ENCODE measurements at places on chromosomes 16 and 17.
A peak's percentile ranks its signal among the peaks of the same experiment; 100 is the strongest.

- no peak for DNase-seq
Observed at GRCh38 chr16:86960266-86960665, 356.9 kb downstream of the C16orf95 start.

DNA sequence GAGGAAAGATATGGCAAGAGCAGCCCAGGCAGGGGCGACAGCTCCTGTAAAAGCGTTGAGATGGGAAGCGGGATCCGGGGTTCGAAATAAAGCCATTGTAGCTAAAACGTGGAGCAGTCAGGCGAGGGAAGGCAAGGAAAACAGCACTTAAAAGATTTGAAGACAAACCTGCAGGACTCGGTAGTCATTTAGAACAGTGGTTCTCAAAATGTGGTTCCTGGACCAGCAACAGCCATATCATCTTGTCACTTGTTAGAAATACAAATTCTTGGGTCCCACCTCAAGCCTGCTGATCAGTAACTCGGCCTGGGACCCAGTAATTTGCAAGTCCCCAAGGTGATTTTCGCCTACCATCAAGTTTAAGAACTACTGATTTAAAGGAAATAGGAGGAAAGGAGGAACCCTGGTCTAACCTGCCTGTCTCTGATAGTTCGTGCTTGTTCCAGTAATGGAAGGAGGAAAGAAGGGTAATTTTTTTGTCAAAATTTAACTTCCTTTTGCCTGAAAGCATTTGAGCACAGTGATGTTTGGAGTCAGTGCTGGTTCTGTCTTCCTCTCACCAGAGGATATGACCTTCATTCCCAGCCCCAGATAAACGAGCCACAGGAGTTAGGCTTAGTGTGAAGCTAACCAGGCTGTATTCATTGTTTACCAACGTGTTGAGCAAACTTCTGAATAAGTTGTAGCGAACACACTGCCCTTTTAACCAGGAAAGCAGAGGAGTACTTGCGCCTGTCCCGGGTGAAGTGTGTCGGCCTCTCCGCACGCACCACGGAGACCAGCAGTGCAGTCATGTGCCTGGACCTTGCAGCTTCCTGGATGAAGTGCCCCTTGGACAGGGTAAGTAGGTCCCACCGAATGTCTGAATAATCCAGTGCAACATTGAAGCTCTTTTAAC is 1.1 kb downstream of the ORC6 start:
- DNase-seq: peak; percentile 39

DNA sequence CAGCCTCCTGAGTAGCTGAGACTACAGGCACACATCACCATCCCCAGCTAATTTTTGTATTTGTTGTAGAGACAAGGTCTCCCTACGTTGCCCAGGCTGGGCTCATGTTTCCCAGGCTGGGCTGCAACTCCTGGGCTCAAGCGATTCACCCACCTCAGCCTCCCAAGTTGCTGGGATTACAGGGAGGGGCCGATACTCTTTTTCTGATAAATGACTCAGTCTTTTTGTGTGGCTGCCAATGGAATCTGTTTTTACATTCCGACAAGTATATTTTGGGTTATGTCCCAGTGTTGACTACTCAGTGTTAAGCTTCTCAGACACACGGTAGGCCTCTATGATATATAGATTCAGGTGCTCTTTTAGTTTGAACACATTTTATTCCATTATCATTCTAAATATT is 58.1 kb downstream of the SLFN11 start:
- DNase-seq: peak; percentile 88

DNA sequence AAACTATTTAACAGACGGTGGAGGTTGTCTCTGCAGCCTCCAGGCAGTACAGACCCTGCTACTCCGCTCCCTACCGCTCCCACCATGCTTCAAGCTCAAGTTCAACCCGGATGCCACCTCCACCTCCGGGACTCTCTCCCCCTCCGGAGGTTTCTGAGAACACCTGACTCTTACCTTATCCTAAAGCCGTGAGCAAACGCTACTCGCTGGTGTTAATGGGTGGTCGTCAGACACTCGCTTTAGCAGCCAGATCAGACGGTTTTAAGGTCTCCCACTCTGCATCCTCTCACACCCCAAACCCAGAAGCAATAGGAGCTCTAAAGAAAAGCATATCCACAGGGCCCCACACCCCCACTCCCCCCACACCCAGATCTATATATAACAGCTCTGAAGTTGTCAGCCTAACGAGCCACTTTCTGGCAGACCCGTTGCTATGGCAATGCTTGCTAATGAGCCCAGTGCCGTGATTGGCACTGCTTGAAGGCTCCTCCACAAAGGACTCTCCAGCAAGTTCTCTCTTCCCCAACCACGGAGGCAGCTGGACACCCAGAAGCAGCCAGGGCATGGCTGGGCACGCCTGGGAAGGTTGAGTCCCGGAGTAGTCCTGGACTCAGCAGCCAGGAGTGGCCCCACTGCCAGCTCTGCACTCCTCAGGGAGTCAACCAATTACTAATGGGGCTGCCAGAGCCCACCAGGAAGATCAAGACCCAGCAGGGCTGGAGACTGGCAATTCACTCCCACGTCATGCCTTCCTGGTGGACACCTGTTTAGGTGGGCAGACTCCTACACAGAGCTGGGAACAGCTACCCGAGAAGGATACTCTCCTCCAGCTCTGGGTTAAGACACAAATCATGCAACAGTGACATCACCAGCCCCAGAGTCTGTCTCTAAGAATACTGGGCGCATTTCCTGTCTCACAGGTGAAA is 121.2 kb upstream of the RCVRN start:
- no peak for DNase-seq

DNA sequence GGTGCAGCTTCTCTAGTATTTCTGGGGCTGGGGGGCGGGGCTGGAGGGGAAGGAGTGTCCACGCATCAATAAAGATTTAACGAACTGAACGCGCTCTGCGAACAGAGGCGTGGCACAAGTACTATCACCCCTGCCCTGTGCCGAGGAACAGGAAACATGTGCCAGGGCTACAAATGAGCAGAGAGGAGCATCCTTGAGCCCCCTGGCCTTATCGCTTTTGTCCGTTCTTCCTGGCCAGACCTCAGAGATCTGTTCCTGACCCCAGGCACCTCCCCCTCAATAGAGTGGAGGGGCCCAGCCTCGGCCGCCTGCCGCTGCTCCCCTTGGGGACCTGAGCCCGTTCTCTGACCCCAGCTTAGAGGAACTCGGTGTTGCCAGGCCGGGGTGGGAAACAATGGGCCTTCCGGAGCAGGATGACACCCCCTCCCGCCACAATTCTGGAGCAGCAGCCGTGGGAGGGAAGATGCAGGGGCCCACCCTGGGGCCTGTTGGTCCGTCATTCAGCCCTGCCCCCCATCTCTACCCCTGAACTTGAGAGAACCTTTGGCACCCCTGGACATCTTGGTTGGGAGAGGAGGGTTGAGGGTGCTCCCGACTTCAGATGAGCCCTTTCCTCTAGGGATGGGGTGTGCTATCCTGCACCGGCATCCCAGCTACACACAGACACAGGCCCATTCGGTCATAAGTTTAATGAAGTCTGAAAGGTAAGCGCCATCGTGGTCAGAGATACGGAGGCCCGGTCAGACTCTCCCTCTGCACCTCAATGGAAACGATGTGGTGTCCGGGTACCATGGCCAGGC is 1.1 kb downstream of the NAA38 start:
- peak; percentile 30 for DNase-seq

DNA sequence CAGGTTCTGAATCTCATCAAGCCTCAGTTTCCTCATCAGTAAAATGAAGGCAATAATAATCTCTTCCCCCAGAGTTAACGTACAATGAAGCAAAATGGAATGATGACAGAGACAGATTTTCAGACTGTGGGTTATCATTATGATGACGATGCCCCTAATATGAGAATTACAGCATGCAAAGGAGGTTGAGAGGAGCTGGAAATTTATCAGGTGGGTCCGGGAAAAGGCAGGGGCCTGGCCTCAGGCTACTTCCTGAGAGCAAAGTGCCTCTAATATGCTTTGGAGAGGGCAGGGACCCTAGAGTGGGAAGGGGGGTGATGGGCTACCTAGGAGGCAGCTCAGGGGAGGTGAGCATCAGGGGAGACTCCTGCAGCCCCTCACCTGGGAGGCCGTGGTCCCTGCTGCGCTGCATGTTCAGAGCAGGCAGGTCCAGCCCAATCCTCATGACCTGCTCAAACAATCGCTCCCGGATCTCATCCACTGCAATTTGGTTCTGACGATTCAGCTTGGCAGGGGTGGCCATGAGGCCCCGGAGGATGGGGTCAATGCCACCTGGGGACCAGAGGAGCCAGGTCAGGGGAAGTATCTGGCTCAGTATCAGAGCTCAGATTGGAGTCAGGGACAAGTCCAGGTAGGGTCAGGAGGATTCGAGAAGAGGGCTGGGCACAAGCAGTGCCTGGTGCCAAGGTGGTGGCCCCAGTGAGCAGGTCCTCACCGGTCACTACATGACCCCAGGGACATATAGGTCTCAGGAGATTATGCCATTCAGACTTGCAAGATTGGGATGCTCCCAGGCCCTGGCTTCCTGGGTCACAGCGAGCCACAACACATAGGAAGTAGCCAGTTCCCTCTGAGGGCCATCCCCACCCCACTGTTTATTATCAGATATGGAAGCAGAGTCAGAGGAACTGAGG is 8.1 kb downstream of the MPO start:
- no peak for DNase-seq

GRCh38 chr17:18132711-18133110 is 24.2 kb downstream of the MYO15A start:
- DNase-seq: no peak

DNA sequence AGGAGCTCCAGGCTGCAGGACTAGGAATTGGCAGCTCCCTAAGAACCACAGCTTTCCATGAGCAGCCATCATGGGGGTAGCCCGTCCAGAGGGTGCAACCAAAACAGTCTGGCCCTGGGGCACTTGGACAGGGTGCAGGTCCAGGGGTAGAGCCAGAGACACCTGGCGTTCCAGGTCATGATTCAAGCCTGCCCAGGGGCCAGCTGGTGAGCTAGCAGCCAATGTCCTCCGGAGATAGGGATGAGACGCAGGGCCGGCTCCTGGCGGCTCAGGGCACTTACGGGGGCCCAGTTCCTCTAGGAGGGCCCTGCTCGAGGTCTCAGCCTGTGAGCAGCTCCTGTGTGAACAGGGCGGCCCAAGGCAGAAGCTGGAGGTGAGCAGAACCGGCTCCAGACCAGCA is 22.1 kb downstream of the PIEZO1 start:
- DNase-seq: no peak

DNA sequence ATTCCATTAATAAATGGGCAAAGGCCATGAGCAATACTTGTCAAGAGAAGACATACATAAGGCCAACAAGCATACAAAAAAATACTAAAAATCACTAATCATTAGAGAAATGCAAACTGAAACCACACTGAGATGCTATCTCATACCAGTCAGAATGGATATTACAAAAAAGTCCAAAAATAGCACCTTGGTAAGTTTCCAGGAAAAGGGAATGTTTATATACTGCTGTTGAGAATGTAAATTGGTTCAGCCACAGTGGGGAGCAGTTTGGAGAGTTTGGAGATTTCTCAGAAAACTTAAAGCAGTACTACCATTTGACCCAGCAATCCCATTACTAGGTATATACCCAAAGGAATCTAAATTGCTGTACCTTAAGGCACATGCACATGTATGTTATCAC is 467.7 kb downstream of the CDH11 start:
- DNase-seq: peak; percentile 51

DNA sequence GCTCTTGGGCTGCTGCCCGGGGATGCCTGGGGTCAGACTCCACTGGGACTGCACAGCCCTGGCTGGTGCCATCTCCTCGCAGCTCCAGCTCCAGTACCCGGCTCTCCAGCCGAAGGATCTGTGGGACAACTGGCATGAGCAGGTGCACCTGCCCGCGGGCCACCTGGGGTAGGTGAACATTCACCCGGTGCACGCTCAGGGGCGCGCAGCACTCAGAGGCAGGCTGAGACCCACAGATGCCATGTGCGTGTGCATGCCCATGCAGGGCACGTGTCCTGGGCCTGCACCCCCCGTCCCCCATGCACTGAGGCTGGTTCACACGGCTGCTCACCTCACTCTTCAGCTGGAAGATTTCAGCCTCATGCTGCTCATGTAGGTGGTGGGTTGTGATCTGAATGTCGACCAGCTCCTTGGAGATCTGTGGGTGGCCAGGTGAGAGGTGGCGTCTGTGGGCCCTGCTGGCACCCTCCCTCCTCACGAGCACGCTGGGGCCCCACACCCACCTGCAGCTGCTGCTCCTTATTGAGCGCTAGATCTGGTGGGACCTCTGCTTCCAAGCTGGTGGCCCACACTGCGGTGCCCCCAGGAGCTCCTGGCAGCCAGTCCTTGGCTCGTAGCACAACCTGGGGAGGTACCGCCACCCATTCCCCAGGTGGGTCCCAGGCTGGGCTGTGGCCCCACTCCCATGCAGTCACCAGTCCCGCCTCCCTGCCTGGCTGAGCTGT is 618 bp downstream of the CCDC78 start:
- DNase-seq: no peak

DNA sequence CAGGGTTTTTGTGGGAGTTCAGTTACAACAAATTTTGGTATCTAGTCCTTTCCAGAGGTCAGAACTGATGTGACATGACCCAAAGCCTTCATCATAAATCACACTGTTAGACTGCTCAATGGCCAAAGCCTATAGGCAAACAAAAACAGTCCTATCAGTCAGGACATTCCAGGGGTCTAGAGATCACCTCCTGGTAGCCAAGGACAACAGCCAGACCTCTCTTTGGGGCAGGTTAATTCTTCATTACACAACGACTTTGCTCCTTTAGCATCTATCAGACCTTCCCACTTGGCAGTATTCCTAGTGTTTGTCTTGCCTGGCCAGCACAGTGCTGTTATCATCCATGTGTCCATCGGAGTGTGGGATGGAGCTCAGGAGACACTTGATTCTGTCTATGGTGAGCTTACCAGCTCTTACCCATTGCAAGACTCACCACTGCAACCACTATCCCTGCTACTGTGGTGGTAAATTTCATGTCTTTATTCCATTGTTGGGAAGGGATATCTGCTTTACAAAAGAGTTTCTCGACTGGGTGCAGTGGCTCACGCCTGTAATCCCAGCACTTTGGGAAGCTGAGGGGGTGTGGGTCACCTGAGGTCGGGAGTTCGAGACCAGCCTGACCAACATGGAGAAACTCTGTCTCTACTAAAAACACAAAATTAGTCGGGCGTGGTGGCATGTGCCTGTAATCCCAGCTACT is 95.5 kb upstream of the DHX40 start:
- no peak for DNase-seq

- no peak for DNase-seq
Observed at GRCh38 chr17:79224476-79224875, 149.9 kb downstream of the ENGASE start.

DNA sequence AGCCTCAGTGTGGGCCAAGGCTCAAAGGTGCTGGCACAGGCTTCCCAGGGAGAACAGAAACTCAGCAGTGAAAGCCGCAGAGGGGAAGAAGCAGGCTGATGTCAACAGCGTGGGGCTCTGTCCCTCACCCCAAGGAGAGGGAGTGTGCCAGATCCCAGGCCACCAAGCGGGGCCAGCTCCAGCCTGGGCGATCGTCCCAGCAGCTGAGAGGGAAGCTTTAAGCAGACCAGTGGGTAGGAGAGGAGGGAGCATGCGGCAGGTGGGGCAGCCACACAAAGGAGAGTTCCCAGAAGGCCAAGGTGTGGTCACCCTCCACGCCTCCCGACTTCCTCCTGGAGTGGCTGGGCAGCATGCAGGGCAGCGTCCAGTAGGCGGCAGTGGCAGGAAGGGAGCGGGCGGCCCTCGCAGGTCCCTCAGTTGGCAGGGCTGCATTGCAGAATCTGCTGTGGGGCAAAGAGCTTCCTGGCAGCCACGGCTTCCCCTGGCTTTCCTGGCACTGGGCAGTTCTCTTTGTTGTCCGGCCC is 6.0 kb downstream of the SYNGR2 start:
- DNase-seq: no peak

Data from fibroblast of lung (primary cell).